ENCODE measurements at places on chromosomes 3 and 15.

DNA sequence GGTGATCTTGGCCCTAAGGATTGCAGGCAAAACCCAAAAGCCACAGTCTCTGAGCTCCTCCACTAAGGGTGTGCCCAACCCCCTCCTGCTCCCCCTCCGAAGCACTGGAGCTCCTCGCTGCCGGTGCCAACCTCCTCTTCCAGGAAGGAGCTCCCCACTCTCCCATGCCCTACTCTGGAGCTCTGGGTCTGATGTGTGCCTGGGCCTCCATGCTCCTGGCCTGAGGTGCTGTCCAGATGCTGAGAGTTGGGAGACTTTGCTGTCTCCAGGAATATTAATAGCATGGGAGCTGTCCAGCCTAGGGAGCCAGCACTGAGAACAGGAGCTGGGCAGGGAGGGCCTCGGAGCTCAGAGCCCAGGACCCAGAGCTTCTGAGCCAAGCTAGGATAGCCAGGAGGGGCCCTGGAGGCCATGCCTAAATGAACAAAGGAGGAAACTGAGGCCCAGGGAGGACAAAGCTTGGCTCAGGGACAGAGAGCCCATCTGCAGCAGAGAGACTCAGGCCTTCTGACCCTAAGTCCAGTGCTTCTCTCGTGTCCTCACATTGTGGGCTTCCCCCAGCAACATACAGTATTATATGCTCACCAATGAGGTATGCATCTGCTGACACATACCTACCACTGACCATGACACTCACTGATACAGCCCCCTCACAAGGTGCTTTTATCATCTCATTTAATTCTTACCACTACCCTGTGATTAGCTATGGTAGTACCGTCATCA is 36.9 kb upstream of the HERC1 start:
- DNase-seq: no peak

- DNase-seq: peak; percentile 28
Measured at GRCh38 chr15:77107531-77108355, 36.8 kb upstream of the TSPAN3 start.

- DNase-seq: no peak
Measured at GRCh38 chr15:100256101-100256969, 85.4 kb downstream of the ADAMTS17 start.

GRCh38 chr3:105759442-105760078 is 109.3 kb downstream of the CBLB start:
- DNase-seq: no peak

DNA sequence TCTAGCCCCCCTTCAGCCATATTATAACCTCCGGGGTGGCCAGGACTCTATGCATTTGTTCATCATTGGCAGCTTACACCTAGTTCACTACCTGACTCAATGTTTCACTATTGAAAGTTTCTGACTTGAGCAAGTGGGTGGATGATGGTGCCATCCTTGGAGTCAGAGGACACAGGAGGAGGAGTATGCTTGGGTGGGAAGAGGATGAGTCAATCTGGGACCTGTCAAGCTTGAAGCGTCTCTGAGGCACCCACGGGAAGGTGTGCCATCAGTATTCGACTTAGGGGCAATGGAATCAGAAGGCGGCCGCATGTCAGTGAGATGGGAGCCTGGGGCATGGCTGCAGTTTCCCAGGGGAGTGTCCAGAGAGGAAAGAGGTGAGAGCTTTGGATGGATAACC is 133.3 kb downstream of the EPHB1 start:
- DNase-seq: no peak

- peak; percentile 15 for DNase-seq
Measured at GRCh38 chr3:43155464-43156121, 49.7 kb upstream of the POMGNT2 start.

GRCh38 chr3:69186575-69187093 is 64.2 kb upstream of the LMOD3 start:
- DNase-seq: no peak

GRCh38 chr15:61657461-61657860 is 402.8 kb downstream of the VPS13C start:
- DNase-seq: no peak

GRCh38 chr15:36218322-36218721 is 361.1 kb upstream of the CDIN1 start:
- no peak for DNase-seq

GRCh38 chr15:45112591-45113379 is 1.2 kb downstream of the DUOX2 start:
- DNase-seq: no peak

GRCh38 chr15:58141894-58142293 is 3.7 kb downstream of the AQP9 start:
- DNase-seq: no peak

All from NCI-H524 treated with DMSO at 0.1 percent for 48 hours (cell line).